ENCODE measurements at places on chromosomes 11 and 22. TPM values are rescaled to one million over a fixed set of nuclear protein-coding genes. Genes with fewer than 3 reads are reported as not detected.

The MS4A10 gene
- polyA plus RNA-seq: not detected

The HSCB gene
- polyA plus RNA-seq: 19.9 TPM

The OR52E8 gene
- not detected for polyA plus RNA-seq

The MMP7 gene
- 0.36 TPM for polyA plus RNA-seq

The SLC5A1 gene
- polyA plus RNA-seq: not detected

The RAB38 gene
- 0.66 TPM for polyA plus RNA-seq

The LARGE2 gene
- polyA plus RNA-seq: 2.4 TPM

The HSPB2 gene
- not detected for polyA plus RNA-seq

The SCO2 gene
- polyA plus RNA-seq: 3.2 TPM

The ISX gene
- not detected for polyA plus RNA-seq

The OR2AG1 gene
- polyA plus RNA-seq: not detected

The LMO1 gene
- 0.62 TPM for polyA plus RNA-seq

The CNIH2 gene
- polyA plus RNA-seq: 7.4 TPM

The TBX10 gene
- polyA plus RNA-seq: not detected

The ALDH3B2 gene
- polyA plus RNA-seq: not detected

Measured in SK-N-SH (cell line).